ENCODE measurements at places on chromosomes 2 and 18.

DNA sequence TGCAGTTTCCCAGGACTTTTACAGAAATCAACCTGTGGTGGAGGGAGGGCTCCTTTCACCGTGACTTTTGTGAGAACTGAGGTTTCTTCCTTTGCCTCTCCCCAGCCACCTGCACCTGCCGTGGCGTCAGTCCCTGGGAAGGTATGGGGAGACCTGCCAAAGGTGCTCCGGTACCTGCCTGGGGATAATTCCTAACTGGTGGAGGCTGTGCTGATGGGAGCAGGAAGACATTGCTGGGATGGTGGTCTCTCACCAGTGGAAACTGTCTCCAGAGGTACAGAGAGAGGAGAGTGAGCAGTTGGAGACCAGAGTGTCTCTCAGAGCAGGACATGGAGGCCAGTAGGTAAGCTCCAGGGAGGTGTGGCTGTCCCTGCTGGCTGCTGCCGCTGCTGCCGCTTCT, 52.6 kb downstream of the CIB4 start:
- DNase-seq = no peak

- no peak for DNase-seq
Observed at GRCh38 chr2:165593081-165593480, 123.6 kb downstream of the CSRNP3 start.

DNA sequence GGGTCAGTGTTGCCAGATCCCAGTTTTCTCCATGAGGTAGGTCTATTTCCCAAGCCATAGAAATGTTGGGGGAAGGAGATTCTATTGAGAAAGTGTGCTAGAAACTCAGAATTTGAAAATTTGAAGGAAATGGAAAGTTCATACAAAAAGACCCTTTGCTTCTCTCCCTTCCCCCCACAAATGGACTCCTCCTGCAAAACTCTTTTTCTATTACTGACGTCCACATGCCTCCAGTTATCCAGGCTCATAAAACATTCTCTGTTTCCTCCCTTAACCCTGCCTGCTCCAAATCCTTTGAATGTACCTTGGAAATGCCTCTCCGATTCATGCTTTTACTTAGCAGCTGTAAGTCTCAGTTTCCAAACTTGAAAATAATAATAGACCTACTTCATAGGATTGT, 237.5 kb upstream of the TNP1 start:
- DNase-seq = no peak

- no peak for DNase-seq
Observed at GRCh38 chr18:11042247-11042646, 107.1 kb downstream of the PIEZO2 start.

DNA sequence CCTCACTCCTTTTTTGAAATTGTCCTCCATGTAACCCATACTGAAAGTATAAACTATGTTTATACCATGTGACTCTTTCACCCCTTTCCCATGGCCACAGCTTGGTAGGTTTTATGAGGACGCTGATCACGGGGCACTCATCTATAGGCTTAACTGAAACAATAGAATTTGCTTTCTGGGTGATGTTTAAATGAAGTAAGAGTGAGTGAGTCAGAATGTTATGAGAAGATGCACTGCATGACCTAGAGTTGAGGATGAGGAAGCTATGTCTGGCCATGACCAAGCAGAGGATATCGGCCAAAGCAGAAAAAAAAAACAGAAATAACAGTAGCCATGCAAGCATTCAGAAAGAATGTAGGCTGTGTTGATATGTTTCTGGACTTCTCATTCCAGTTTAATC, 34.9 kb downstream of the SCN1A start:
- DNase-seq = no peak

- DNase-seq = no peak
Observed at GRCh38 chr2:11123856-11124759, 31.2 kb upstream of the SLC66A3 start.

- no peak for DNase-seq
Observed at GRCh38 chr2:220123751-220124150, 496.3 kb downstream of the SLC4A3 start.

GRCh38 chr2:229870903-229871656, 50.7 kb downstream of the TRIP12 start:
- DNase-seq = no peak

DNA sequence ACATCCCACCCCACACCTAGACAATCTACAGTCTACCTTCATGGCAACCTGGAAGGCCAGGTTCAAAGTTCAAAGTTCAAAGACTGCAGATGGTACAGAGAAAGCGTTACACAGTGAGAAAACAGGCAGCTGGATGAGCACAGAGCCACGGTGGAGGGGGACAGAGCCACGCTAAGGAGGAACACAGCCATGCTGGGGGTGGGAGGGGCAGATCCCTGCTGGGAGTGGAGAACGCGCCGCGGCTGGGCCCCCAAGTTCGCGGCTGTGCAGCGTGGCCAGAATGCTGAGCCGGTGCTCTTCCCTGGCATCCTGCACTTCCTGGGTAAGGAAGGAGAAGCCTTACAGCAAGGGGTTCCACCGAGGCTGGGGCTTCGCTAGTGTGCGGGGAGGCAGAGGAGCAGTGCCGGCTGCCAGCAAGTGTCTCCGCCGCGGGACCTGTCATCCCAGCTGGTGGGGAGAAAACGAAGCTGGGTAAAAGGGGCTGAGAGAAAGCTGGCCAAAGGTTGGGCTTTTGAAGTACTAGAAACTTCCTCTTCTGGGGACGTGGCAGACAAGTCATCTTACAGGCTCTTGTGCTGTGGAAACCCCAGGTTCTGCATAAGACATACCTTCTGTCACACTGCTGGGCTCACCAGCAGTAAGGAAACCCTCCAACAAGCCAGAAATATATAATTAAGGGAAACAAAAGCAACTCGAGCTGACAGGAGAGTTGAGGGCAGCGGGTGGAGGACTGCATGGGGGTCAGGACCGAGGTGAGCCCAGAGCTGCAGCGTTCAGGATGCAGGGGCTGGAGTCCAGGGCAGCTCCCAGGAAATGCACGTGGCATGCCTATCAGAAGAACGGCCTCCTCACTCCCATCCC, 115.5 kb downstream of the HDAC4 start:
- DNase-seq = no peak

DNA sequence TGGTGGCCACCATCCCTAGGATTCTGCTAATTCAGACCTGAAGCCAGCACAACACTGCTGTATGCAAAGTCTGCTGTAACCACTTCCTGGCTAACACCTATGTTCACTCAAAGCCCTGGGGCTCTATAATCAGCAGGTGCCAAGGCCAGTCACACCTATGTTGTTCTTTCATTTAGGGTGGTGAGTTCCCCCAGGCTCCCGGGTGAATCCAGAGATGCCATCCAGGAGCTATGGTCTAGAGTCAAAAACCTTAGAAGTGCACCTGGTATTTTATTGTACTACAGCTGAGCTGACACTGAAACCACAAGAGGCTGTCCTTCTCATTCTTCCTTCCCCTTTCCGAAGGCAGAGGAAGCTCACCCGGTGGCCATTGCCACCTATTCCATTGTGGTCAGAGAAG, 46.2 kb upstream of the CCDC141 start:
- no peak for DNase-seq

- no peak for DNase-seq
Observed at GRCh38 chr2:20972110-20972509, 71.8 kb downstream of the APOB start.

DNA sequence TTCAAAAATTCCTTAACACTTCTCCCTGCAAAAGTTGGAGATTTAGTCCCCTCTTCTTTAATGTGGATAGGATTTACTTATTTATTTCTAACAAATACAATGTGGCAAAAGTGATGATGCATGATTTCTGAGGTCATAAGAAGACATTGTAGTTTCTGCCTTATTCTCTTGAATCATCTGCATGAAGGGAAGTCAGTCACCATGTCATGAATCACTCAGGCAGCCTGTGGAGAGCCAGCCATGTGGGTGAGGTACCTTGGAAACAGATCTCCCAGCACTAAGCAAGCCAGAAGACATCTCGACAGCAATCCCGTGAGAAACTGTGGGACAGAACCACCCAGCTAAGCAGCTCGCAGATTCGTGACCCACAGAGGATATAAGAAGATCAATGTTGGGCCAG, 2.7 kb upstream of the ZC3H8 start:
- DNase-seq = no peak

DNA sequence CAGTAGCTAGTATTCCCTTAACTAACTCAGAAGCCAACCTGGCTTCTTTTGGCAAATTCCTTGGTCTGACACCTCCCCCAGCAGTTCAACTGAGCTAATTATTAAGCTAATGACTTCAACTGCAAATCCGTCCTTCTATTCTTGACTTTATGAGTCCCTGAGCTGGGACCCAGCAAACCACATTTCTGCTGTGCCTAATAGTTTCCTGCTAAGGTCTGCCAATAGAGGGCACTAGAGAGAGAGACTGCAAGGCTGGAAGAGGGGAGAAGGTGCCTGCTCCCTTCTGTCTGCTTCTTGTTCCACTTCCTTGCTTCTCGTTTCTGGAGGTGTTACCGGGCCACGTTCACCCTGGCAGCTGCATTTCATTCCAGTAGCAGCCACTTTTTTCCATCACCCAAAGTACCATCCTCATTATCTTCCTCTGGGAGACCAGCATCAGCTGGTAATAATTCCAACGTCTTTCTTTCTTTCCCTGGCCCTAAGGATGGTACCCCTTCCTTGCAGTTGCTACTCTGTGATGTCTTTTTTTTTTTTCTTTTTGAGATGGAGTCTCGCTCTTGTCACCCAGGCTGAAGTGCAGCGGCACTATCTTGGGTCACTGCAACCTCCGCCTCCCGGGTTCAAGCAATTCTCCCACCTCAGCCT, 352.0 kb downstream of the TNS1 start:
- peak; percentile 21 for DNase-seq

DNA sequence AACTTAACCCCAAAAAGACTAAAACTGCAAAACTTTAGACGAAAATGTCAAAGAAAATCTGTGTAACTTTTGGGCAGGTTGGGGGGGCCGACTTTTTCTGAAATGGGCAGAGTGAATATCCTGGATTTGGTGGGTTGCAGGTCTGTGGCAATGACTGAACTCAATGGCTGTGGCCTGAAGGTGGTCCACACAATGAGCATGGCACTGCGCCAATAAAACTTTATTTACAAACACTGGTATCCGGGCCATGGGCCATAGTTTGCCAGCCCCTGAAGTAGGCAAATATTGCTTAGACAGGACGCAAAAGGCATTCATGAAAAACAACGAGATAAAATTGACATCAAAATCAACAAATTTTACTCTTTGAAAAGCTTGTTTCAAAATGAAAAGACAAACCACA, 66.2 kb downstream of the RTP5 start:
- no peak for DNase-seq

- no peak for DNase-seq
Observed at GRCh38 chr18:26956863-26957262, 91.4 kb upstream of the AQP4 start.

GRCh38 chr2:215753808-215754207, 259.5 kb downstream of the MREG start:
- DNase-seq = no peak

GRCh38 chr2:85886590-85886989, 2.2 kb downstream of the ST3GAL5 start:
- DNase-seq = no peak

DNA sequence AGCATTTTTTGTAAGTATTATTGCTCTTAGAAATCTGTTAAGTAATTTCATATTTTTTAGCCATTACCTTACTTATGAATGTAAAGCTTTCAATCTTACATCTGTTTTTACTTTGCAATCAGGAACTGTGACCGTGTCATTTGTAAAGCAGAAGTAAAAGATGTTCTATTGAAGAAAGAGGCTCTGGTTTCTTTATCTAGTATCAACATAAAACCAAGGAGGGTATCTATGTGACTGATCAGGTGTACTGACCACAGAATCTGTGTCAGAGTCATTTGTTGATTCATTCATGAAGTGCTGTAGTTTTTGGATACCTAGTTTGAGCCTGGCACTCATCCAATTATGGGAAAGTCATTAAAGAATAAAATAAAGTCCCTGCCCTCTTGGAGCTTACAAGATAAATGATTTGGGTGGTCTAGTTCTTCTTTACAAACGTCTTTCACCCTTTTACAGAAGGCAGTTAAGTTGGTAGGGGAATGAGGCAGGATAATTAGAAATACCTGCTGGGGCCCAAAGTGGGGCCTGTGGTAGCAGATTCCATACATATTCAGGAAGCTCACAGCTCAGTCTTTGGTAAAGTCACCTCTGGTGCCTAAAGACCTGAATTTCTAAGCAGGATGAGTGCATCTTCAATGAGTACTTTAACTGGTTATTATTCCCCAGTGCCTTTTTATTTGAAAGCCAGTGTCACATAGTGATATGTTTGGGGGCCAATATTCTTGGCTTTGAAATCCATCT, 260.6 kb upstream of the NT5C1B start:
- DNase-seq = no peak

DNA sequence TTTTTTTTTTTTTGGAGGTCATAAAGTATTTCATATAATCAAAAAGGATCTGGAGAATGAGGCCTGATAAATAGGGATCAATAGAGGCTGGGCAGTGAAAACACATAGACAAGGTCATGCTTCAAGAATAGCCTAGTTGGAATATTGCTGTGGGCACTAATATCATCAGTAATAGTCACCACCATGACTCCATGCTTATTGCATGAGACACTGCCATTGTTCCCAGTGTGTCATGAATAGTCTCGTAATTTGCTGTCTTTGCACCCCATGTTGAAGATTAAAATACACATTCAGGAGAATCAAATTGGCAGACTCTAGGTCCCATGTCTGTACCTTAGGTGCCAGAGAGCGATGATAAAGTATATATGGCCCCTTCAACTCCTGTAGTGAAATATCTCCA, 10.3 kb downstream of the ASXL3 start:
- no peak for DNase-seq
